ENCODE measurements at places on chromosomes 2 and 18. TPM values are rescaled to one million over a fixed set of nuclear protein-coding genes. Genes with fewer than 3 reads are reported as not detected.

GRCh38 chr18:77815666-77816338, 566.2 kb downstream of the GALR1 start:
- DNase-seq: no peak

GRCh38 chr2:100213595-100213994, 71.2 kb upstream of the AFF3 start:
- DNase-seq: no peak

Gene SIX3
- not detected for total RNA-seq

- DNase-seq: no peak
These were observed 15.3 kb downstream of the MTX2 start for GRCh38 chr2:176284461-176285049.

DNA sequence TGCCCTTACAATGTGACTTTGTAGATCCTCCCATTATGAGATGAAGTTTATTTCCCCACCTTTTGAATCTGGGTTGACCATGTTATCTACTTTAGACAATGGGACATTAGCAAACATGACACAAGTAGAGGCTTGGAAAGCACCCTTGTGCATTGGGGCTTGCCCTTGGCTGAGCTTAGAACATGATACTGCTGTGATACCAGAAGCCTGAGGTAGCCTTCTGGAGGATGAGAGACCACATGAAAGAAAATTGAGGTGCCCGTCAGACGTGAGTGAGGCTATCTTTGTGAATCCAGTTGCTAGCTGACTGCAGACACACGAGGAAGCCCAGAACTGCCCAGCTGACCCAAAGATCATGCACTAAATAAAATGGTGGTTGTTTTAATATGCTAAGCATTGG, 341.2 kb downstream of the CYP26B1 start:
- no peak for DNase-seq

DNA sequence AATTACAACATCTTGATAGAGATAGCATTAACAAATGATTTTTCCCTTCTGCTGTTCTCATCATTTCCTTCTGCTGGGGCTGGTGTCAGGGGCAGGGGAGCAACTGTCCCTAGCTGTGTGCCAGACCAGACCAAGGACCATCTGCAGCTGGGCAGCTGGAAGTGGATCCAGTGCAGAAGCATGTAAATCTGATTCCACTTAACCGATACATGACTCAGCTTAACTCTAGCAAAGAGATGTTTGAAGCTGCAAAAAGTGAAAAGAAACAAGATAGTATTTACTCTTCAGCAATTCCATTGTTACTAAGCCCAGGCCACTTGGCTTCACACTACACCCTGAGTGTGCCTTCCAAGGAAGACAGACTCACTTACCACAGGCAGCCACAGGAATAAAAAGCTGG, 151.1 kb downstream of the GALNT1 start:
- DNase-seq: no peak

- DNase-seq: no peak
These were observed 8.2 kb downstream of the TTC32 start for GRCh38 chr2:19893520-19894133.

GRCh38 chr2:170929686-170930050, 615 bp downstream of the GORASP2 start:
- DNase-seq: no peak

DNA sequence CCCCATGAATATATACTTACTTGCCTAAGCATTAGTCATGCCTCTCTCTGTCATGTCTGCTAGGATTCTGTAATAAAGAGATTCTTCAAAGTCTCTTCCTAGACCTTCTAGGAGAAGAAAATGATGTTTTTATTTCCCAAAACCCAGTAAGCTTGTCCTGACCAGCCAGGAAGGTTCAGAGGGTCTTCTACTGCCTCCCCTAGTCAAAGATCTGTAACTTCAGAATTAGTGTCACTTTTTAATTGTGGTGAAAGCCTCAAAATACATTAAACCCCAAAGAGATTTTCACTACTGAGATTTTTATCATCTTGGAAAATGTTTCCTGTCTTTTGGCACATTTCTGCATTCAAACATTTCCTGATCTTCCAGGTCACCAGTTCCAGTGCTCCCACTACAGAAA, 232.9 kb upstream of the STK17B start:
- DNase-seq: no peak

- DNase-seq: no peak
These were observed 42.1 kb downstream of the NHEJ1 start for GRCh38 chr2:219118504-219118903.
